Head of caudate nucleus (tissue), 42 donors: ENCODE measurements at places on chromosomes 6 and 20.

- DNase-seq = no peak
Measured at GRCh38 chr6:113315165-113315564, 542.0 kb upstream of the MARCKS start.

DNA sequence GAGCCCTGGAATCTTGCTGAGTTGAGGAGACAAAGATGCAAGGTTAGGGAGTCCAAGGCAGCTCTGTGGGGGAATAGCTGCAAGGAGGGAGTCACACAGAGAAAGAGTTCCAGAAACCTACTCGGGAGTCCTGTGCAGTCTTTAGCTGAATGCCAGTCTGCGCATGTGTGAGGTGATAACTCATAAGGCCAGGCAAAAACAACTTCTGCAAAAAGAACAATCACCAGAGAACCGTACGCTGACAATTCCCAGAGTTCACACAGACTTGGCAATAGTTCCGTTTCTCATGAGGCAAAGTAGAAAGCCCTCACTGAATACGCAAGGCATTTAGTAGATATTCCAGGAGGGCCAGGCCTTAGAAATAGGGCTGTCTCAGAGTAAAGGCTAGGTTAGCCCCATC is 135.2 kb upstream of the TAB2 start:
- DNase-seq = no peak

GRCh38 chr6:74213995-74214394 is 518.0 kb downstream of the CD109 start:
- no peak for DNase-seq

DNA sequence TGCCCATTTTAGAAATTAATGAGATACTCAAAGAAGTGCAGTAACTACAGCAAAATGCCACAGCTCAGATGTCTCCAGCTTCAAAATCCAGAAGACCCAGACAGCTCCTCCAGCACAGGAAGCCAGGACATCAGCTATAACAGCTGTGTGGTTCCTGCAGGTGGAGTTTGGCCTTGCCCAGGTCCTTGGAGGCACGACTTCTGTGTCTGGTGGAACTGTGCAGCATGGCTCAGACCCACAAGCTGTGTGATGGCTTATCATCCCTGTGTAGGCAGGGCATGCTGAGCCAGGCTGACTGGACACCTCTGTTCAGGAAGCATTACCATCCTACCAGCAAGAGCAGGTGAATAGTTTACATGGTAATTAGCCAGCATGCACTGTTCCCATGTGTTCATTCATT is 26.5 kb upstream of the CD93 start:
- no peak for DNase-seq

DNA sequence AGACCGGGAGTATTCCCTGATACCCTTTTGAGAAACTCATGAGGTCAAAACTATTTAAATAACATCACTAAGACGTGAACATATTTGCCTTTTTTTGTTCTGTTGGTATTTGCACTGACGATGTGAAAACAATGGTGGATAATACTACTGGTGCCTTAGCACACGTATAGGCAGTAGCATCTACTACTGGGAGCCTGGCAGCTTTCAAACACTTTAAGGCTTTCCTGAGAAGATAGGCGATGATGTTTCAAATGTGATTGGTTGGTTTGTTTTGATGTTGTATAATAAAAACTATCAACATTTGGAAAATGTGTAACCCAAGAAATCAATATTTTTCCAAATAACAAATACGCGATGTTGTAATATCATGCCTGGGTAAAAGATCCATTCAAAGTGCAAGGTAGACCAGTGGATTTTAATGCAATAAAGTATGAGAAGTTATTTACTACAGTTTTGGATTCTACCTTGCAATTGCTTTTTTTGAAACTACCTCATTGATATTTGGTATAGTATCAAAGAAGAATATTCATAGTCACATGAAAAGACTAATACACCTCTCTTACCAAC is 166.2 kb downstream of the FRK start:
- DNase-seq = no peak

GRCh38 chr20:43363506-43363905 is 94.2 kb upstream of the SRSF6 start:
- no peak for DNase-seq

DNA sequence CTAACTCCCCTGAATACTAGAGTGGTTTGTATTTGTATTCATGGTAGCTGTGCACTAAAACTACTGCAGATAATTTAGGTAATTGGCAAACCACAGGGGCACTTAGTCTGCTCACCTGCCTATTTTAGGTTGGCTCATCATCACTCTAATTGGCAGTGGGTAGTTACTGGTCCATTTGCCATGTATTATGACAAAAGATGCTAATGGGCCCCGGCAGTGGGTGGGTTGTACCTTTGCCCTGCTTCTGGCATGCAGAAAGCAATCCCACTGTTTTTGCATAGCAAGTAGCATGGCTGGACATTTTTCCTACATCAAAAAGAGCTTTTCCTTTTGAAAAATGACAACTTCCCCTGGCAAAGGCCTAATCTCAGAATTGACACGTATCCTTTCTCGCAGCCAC is 741.4 kb upstream of the MAP3K7 start:
- DNase-seq = no peak

- no peak for DNase-seq
Measured at GRCh38 chr6:85462673-85463072, 12.8 kb downstream of the NT5E start.

DNA sequence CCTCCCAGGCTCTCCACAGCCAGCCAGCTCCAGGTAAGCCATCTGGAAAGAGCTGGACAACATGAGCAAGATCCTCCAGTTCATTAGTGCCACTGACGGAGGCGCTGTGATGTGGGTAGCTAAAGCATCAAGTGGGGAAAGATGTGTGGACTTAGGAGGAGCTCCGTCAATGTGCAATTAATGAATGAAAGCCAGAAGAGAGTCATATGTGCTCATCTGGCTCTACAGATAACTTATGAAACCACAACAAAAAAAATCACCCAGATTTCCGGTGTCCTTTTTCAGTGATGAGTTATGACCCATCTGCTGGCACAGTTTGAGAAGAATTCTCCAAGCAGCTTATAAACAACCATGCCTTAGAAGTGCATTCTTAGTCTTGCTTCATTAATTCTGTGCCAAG is 311.7 kb upstream of the PLCB4 start:
- no peak for DNase-seq

DNA sequence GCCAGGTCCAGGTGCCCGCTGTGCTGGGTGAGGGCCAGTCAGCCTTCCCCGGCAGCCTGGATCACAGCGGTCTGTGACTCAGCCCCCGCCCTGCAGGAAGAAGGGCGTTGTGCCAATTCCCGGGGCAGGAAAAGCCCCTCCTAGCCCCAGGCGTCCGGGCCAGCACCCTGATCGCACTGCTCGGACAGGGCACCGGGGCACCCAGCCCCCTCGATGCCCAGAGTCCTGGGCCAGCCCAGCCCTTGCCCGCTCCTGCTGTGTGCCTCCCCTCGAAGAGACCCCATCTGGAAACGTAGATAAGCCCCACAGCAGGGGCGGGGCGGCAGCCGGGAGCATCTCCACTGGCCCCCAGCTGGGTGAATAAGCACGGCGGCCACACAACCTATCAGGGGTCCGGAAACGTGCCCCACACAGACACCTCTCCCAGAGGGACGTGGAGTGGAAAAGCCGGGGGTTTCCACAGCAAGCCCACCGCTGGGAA is 9.9 kb downstream of the LAMA5 start:
- no peak for DNase-seq

- no peak for DNase-seq
Measured at GRCh38 chr6:85460154-85460920, 10.5 kb downstream of the NT5E start.

GRCh38 chr6:41639809-41640371 is 1.6 kb downstream of the MDFI start:
- no peak for DNase-seq

DNA sequence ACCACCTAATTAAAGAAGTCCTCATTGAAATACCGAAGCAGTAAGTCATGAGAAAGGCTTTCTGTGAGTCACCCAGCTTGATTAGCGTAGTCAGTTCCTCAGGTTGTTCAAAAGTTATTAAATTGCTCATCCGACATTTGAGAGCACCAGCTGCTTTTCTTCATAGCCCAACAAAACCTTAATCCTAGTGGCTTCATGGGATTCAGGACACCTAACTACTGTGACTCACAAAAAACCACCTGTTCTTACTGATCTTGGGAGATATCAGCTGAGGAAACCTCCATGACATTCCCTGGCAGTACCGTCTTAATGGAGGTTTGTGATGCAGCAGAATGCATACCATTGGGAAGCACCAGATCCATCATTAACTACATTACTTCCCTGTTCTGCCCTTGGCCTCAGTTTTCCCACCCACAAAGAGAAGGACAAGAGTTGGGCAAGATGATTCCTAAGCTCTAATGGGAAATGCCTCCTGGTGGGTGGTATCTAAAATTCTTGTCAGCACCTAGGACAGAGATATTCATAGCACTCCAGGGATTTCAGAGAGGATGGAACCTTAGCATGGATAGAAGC is 103.8 kb downstream of the KHDC1L start:
- DNase-seq = no peak

DNA sequence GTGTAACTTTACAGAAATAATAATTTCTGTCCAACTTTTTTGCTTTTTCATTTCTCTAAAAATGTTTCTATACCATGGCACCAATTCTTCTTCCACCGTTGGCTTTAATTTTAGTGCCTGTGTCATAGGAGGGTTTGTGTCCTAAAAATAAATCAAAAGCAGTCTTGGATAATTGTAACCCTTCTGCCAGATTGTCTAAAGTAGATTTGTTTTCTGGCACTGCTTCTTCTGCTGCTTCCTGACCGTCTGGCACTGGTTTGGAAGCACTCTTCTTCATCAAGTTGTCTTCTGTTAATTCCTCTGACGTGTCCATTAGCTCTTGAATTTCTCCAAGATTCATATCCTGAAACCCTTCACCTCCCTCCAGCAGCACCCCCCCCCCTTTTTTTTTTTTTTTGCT is 33.1 kb downstream of the SCAF8 start:
- DNase-seq = no peak

DNA sequence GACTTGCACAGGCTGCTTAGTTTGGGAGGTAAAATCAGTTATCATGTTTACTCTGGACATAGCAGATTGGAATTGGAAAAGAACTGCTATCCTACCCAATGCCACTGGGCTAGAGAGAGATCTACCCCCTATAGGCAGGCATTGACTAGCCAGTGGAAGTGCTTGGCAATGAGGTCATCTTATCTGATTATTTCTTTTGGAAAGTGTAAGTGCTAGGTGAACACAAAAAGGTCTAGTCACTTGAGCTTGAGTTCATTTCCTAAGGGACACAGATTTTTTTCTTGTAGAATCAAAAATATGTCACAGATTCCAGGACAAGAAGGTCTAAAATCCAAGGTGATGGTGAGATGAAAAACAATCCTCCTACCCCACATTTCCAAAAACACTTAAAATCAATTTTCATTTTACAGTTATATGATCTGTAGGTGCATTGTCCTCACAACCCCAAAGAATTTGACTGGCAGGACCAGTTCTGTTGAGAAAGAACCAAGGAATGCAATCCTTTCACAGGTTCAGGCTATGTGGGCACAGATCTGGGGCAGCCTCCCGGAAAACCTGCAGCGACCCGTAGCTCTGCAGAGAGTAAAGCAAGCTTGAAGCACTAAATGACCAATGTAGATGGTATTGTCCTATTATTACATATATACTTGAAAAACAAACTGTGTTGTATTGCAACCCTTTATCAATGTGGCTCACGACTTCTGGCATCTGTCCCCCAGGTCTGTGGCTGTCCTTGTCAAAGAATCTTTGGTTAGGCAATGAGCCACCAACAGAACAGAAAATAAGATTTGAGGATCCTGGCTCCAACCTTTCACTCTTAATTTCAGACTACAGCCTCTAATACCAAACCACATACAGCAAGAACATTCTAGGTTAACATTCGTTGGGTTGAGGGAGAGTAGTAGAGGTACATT is 67.3 kb upstream of the ADTRP start:
- no peak for DNase-seq
